ENCODE measurements at places on chromosomes 1 and 21.

- no peak for DNase-seq
Observed at GRCh38 chr1:203046984-203047630, 20.8 kb downstream of the PPFIA4 start.

- no peak for DNase-seq
Observed at GRCh38 chr1:226974544-226975258, 34.6 kb downstream of the COQ8A start.

- DNase-seq: no peak
Observed at GRCh38 chr1:41382480-41383090, 21.4 kb downstream of the FOXO6 start.

DNA sequence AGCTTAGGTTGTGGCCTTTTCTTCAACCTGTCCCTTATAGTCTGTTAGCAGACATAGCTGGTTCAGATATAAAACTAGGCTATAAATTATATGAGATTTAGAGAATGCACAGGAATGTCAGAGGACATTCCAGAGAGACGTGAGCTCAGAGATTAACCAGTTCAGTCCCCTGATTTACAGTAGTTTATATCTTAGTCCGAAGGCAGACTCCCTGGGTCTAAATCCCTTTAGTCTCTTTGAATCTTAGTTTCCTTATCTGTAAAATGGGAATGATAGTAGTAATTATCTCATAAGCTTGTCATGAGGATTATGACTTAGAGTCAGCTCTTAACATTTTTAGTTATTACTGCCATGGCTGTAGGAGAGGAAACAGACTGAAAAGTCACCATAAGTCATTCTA, 45.5 kb upstream of the PLXNA2 start:
- DNase-seq: no peak

DNA sequence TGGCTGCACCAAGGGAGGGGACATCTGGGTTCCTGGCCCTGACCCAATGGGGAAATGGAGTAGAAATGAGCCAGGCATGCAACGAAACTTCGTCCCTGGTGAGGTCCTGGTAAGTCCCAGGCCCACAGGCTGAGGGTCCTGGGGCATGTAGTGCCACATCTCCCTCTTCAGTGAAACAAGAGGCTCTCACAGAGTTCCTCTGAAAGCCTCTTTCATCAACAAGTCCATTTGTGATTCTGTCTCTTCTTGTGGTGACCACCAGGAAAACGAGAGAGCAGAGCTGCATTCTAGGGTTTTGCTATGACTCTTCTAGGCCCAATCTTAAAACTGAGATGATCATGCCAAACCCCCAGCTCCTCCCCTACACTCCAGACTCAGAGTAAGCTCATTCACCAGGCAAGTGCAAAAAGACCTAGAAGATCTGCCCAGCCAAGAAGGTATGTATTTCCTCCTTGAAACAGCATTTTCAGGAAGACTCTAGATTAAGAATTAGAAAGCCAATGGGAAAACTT, 24.3 kb upstream of the RNF220 start:
- no peak for DNase-seq

- DNase-seq: no peak
Observed at GRCh38 chr1:164591858-164592257, 32.9 kb downstream of the PBX1 start.

- DNase-seq: no peak
Observed at GRCh38 chr1:246678816-246679793, 45.1 kb upstream of the SCCPDH start.

- no peak for DNase-seq
Observed at GRCh38 chr1:10835822-10836421, 39.5 kb upstream of the CASZ1 start.

DNA sequence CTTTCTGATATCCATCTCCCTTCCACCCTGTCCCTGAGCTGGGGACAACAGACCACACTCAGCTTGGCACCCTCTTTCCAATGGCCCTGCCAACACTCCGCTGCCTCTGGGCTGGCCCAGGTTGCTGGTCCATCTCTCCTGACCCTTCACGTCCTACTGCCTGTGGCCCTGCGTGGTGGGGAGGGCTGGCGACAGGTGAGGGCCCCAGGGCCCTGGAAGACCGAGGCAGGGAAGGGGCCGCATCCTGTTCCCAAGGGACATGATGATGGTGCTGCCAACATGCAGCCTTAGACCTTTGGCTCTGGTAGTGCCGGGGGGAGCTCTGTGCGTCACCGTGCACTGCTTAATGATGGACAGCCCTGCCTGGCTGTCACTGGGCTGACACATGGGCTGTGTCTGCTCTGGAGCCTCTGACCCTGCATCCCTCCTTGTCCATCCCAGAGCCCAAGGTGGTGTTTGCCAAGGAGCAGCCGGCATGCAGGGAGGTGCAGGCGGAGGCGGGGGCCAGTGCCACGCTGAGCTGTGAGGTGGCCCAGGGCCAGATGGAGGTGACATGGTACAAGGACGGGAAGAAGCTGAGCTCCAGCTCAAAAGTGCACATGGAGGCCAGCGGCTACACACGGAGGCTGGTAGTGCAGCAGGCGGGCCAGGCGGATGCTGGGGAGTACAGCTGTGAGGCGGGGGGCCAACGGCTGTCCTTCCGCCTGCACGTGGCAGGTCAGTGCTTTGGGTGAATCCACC, 65.2 kb downstream of the OBSCN start:
- no peak for DNase-seq

GRCh38 chr1:161402446-161402845, 34.8 kb upstream of the CFAP126 start:
- DNase-seq: no peak

- no peak for DNase-seq
Observed at GRCh38 chr1:163305441-163305840, 16.3 kb upstream of the NUF2 start.

GRCh38 chr1:33120436-33121231, 39.7 kb downstream of the AZIN2 start:
- DNase-seq: no peak

DNA sequence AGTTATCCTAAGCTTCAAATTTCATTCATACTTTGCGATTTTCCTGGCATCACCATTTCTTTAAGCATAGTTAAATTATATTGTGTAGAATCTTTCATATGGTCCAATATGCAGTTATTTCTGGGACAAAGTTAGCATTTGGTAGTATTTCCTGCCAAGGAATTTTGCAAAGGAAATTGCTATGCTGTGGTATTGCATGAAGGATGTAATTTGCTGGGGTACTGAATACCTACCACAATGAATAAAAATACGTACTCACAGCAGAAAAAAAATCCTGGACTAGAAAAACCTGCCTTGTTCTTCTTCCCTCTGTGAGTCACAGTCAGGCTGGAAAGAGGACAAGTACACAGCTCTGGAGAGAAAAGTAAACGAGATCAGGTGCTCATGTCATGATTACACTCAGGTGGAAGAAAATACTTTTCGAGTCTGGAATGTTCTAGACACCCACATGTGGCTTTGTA, 241.2 kb downstream of the PTBP2 start:
- DNase-seq: no peak

GRCh38 chr1:93813076-93813475, 65.9 kb downstream of the DNTTIP2 start:
- no peak for DNase-seq

DNA sequence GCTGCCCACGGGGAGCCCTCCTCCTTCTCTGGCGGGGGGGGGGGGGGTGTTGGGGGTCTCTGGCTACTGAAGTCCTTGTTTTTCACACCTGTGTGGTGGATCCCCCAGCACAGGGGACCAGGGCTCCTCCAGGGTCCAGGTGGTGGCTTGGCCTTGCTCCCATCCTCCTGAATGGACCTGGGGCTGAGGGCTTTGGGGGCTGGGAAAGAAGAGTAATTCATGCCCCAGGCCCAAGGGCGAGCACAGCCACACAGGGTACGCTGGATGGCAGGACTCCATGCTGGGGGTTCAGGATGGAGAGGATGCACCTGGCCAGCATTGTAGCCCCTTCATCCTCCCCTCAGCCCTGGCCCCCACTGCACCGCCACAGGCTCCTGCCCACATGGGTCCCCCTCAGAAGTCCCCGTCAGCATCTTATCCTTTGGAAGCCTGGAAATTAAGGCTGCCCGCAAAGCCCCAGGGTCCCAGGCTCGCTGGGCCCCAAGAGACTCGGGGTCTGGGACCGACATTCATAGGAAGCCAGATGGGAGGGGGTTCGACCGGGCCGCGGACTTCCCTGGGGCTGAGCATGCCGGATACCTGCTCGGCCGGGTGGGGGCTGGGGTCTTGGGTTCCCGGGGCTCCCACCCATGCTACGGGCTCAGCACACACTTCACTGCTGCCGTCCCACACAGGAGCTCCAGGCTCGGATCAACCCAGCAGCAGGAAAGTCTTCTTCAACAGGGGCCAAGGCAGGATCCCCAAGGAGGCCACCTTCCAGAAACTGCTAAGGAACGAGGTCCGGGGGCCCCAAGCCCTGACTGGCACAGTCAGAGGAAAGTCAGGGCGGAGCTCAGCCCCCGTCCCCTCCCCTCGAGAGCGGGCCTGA, 49.0 kb upstream of the ACTRT2 start:
- no peak for DNase-seq

GRCh38 chr1:155833665-155834295, 23.2 kb downstream of the GON4L start:
- no peak for DNase-seq

GRCh38 chr21:34110594-34111202, 37.3 kb downstream of the MRPS6 start:
- no peak for DNase-seq

DNA sequence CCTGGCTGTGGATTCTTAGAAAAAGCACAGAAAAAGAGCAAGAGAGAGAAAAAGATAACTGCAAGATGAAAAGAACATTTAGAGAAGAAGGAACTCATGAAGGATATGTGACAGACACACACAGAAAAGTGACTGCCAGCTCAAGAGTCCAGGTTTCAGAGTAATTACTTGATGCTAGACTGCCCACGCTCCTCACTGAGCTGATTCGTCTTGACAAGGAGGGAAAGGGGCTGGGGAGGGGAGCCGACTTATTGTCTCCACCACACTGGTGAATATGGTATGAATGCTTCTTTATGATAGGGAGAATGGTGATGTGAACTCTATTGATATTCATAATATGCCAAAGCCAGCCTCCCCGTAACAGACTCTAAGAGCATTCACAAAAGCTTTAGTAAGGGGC, 140.4 kb downstream of the BRINP2 start:
- no peak for DNase-seq

DNA sequence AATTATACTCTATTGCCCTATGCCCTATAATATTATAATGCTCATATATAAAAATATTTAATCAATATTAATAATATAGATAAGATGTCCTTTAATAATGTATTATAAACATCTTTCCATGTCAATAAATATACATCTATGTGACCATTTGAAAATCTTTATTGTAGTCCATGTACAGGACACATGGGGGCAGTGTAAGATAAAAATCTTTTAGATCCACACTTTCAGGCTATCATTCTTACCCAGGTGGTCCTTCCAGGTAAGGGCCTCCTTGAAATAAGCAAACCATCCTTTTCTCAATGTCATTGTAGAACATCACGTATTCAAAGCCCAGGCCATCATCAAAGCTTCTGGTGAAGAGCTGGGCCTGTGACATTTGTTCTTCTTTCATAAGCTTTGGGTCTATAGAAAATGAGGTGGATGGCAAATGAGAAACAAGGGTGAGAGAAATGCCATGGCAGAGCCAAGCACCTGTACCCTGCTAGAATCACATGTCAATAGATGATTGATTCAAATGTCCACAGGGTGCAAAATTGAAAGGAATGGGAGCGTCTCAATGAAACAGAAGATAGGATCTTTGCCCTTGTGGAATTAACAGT, 20.2 kb downstream of the THEM4 start:
- DNase-seq: no peak

DNA sequence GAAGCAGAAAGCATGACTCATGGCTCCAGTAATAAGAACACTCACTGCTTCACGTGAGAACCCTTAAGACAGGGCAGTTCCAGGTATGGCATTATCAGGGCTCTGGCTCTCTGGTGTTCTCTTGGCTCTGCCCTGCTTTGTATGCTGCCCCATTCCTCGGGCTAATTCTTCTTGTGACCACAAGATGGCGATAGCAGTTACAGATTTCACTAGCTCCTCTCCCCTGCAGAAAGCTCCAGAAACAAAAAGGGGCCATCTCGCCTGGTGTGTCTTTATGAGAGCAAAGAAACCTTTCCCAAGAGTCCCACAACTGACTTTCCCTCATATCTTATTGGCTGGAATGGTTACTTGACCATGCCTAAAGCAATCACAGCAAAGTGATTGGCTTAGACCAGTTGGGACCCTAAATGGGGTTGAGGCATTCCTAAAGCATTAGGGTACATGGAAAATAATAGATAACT, 60.1 kb downstream of the F3 start:
- DNase-seq: no peak

- DNase-seq: no peak
Observed at GRCh38 chr1:203280061-203280460, 25.3 kb upstream of the BTG2 start.

- DNase-seq: no peak
Observed at GRCh38 chr1:57319165-57319564, 104.7 kb downstream of the DAB1 start.

- DNase-seq: no peak
Observed at GRCh38 chr1:156595016-156595415, 3.4 kb downstream of the NAXE start.

DNA sequence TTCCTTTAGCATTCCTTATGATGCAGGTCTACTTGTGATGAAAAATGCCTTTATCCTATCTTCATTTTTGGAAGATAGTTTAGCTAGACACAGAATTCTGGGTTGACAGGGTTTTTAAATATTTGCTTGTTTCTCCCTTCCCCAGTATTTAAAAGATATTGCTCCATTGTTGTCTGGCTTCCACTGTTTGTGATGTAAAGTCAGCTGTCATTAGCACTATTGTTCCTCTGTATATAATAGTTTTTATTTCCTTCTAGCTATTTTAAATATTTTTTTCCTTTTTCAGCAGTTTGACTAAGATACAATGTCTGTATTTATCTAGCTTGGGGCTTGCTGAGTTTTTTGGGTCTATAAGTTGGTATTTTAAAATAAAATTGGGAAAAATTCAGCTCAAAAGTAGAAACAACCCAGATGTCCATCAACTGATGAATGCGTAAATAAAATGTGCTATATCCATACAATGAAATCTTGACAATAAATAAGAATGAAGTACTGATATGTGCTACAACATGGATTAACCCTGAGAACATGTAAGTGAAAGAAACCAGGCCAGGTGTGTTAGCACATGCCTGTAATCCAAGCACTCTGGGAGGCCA, 11.2 kb downstream of the IFT25 start:
- no peak for DNase-seq

DNA sequence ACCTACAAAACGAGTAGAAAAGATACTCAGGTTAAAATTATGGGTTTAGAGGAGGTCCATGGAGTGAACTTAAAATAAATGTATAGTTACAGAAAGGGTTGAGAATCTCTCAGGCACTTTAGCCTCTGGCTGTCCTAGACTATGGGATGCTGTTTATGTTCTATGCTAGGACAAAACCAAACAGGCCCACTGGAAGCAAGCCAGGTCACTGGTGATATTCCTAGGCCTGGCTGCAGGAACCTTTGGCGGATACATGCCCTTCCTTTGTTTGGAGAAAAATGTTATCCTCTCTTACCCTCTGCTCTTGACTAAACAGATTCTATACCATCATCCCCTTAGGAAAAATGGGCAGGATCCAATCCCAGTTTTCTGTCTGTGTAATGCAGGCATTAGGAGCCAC, 90.7 kb upstream of the DUSP10 start:
- DNase-seq: no peak

All from effector CD4-positive, alpha-beta T cell (primary cell).